ENCODE measurements at places on chromosomes 6 and 20.

DNA sequence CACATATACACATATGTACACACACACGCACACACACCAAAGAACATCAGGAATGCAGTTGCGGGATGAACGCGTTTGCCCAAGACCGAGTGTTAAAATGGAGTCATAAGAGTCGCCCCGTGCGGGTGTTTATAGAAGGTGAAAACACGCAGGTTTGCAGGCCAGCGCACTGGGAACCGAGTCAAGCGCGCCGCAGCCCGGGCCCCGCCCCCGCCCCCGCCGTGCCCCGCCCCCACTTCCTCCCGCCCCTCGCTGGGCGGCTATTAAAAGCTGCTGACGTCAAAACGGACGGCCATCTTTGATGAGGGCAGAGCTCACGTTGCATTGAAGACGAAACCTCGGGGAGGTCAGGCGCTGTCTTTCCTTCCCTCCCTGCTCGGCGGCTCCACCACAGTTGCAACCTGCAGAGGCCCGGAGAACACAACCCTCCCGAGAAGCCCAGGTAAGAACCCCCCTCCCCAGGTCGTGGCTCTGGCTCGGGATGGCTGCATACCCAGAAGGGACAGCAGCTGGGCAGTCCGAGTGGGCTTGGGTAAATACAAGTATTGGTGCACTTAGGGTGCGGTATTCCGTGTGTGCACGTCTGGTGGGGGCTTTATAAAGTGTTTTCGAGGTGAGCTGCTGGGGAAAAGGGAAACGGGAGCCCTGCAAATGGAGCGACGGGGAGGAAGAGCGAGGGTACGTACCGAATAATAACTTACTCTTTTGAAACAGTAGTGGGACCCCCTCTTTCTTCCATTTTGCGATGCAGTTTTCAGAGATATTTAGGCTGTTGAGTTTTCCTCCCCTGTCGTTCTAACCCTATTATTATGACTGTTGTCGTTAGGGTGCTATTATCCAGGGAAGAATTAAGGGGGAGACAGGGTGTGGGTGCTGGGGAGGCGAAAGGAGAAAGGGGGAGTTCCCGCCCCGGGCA, at the start of gene SNAP25:
Gene SNAP25 (plus strand): TSS at position 295 of the 916 bp plus-strand sequence. CDS start 56,662 bp downstream, outside the sequence.
- DNase-seq, result peak; percentile 1

DNA sequence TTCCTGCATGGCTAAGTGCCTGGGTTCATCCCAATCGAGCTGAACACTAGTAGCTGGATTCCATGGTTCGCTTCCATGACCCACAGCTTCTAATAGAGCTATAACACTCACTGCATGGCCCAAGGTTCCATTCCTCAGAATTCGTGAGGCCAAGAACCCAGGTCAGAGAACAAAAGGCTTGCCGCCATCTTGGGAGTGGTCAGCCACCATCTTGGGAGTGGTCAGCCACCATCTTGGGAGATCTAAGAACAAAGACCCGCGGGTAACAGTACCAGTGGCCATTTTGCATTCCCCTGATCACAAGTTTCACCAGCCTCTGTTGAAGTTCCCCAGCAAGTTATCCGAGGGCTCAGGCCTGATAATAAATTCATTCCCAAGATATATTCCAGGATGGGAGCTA, 179.6 kb downstream of the LMBRD1 start:
- DNase-seq, result no peak

DNA sequence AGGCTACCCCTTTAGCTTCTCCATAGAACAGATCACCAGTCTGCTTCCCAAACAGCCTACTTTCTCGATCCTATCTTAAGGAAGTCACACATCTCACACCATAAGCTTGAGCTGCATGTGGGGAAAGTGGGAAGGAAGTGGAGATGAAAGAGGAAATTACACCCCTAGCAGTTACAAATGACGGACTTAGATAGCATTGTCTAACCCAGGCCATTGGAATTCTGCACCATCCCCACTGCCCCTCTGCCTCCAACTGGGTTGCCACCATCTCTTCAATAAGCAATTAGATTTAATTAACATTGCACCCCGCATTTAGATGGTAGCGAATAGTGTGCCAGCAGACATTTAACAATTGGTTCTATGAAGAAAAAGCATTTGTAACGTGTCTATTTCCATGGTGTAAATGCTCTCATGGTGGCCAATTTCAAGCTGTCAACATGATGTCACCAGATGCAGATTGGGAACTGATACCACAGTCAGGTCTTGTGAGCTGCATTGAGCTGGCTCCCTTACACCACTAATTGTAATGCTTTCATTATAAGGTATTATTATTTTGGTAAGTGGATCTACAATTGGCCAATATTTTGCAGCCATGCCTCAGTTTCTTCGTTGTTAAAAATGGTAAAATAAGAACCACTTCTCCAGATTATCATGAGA, 124.7 kb downstream of the CD24 start:
- DNase-seq, result no peak

DNA sequence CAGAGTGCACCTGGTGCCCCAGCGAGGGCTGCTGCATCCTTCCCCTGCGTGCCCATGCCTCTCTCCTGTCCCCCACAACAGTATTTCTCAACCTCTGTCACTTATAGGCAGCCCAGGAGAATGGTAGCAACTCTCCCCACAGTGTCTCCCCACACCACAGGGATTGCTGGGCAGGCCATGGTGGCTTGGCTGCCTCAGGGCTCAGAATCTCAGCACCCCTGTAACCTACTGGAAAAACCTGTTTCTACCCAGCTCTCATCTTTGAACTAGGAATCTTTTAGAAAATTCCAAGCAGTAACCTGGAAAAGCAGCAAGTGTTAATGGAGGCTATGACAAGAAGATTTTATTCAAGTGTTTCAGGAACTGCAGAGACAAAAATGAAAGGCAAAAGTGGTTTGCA, 38.0 kb downstream of the CD164 start:
- no peak for DNase-seq

- DNase-seq, result no peak
These were observed 139.9 kb upstream of the PRND start for GRCh38 chr20:4581838-4582237.

DNA sequence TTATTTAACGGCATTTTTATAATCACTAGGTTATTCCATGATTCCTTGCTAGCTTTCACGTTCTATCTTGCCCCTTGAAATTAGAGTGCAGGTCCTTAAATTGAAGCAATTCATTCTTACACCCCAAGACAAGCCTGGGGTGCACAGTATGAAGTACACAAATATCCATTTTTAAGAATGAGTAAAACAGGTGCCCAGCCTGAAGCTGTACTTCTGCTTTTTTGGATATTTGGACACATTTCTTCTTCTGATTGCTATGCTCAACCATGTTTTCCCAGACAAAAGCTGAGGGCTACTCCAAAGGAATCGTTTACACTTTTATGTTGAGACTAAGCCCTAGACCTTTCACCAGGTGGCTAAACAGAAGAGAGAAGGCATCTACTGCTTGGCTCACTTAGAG, 7.9 kb upstream of the TAGAP start:
- no peak for DNase-seq

GRCh38 chr6:23390221-23390620, 735.8 kb upstream of the NRSN1 start:
- DNase-seq, result no peak

DNA sequence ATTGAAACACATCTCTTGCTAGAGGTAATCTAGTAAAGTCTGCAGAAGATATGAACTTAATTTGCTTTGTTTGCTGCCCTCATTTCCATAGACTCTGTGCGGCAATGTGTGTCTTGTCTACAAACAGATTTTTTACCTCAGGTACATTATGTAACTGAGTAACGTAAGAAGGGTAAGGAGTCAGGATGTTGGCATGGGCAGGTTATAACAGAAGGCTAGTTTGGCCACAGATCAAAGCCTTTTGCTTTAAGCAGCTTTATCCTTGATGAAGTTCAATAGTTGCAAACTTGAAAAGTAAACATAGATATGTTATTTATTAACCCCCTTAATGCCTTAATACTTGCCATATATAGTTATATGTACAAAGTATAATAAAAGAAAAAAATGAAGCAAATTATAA, 391.6 kb upstream of the FKBP1C start:
- DNase-seq, result no peak

- no peak for DNase-seq
These were observed 191.4 kb upstream of the ZFP64 start for GRCh38 chr20:52382933-52383332.

DNA sequence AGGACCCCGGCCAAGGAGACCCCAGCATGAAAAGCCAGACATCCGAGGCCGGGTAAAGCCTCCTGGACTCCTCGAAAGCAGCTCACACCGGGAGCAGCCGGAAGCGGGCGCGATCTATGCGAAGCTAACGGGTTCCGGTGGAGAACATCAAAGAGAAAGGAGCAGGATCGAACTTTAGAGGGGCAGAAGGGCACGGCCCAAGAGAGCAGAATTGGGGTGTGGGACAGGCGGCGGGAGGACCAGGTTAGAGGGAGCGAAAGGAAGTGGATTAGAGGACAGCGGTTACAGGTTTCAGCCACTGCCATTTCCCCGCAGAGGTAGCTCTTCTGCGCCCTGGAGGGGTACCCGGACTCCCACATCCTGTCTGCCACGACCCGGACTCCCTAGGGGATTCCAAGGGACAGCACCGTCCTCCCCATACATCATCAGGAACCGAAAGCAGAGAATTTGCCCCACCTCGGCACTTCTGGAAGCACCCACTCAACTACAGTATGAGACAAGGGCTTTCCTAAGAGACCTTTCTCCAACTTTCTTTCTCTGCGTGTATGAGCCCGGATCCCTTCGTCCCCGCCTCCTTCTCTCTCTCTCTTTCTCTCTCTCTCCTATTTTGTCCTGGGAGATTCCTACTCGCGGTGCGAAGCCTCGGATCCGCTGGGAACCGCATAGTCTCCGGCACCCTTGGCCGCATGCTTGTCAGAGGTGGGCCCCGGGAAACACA, 507 bp upstream of the VGLL2 start:
- no peak for DNase-seq

GRCh38 chr6:3444276-3445088, 12.4 kb downstream of the SLC22A23 start:
- DNase-seq, result no peak

DNA sequence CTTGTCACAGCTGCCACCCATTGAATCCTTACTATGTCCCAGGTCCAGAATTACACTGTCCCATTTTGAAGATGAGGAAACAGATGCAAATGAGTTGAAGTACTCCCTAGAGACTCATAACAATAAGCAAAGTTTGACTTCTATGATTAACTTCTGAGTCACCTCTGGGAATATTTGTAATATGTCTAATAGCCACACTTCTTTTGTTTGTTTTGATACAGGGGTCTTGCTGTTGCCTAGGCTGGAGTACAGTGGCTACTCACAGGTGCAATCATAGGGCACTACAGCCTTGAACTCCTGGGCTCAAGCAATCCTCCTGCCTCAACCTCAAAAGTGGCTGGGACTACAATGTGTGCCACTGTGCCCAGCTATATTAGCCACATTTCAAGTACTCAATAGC, 11.4 kb upstream of the SOX12 start:
- DNase-seq, result no peak

GRCh38 chr6:9009931-9010330, 574.6 kb upstream of the SLC35B3 start:
- no peak for DNase-seq

DNA sequence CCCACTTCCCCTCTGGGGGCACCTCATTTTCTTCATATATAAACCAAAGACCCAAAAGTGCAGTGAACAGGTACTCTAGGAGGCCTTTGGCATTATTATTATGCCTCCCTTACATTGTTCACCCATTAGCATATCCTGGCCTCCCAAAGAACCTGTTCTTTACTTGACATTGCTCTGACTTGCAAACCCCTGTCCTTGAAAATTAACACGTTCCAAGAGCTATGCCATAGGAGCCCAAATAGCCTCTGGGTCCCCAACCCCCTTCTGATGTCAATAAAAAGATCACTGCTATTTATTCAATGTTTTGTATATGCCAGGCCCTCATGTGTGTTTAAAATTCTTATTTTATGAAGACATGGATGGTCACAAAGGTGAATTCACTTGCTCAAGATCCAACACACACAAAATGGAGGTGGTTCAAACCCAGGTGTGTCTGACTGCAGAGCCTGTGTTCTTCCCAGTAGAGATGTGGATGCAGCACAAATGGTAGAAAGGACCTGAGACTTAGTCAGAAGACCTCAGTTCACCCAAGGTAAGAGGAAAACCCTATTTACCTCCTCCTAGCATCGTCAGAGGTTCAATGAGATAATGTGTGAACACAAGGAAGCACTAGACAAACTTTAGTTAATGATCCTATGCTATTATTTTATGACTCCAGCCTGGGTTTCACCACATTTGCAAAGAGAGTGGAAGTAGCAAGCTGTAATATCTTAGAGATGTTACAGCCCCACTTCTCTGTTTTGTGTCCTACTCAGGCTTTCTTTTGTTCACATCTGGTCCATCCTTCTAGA, 36.6 kb downstream of the BCL2L1 start:
- DNase-seq, result no peak

- no peak for DNase-seq
These were observed 77.2 kb downstream of the PTPN1 start for GRCh38 chr20:50587291-50587961.

Measured in CD4-positive, alpha-beta T cell treated with Interleukin-6 at 100 ng/mL for 8 hours (primary cell).